Non-pigmented ciliary epithelial cell (primary cell): ENCODE measurements at places on chromosomes 7 and 10.

DNA sequence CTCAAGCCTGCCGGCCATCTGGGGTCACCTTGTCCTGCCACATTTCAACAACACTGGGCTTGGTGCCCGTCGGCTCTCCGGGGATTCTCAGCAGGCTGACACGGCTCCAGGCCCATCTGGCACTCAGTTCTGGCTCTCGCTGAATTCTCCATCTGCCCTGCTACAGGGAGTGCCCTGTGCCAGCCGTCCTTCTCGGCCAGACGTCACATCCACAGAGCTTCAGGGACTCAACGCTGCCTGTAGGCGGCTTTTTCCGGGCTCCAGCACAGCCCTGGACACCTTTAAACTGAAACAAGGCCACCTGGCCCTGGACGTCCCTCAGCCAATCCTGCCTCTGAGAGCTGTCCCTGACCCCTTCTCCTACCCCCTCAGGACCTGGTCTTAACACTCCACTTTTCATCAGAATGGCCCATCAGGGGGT is 43.0 kb downstream of the TMEM130 start:
- no peak for DNase-seq

- no peak for DNase-seq
These were observed 31.7 kb downstream of the POLR1F start for GRCh38 chr7:19677180-19677579.

DNA sequence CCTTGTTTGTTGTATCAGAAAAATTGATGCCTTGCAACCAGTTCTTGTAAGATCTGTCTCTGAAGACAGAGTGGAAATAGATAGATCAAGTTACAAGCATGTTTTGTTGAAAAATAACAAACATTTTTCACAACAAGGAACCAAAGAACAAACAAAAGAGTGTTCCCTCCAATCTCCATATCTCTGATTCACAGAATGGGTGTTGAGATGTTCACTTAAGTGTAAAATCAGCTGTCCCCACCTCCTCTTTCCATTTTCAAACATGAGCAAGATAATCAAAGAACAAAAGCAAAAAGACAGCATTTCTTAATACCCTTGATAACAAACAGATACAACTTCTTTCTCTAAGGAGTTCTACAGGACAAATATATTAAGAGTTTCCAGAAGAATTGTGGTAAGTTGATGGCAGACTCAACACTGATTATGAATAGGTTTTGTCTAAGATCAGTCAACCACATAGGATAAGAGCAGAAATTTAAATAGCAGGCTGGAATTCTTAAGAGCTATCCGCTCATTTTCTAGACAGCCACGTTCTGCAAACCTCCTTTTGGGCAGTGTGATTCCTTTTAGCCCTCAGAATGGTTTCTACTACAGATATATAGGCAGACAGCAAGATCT is 970.9 kb upstream of the AUTS2 start:
- no peak for DNase-seq

- no peak for DNase-seq
These were observed 850.6 kb downstream of the TYW1 start for GRCh38 chr7:67847092-67847787.

DNA sequence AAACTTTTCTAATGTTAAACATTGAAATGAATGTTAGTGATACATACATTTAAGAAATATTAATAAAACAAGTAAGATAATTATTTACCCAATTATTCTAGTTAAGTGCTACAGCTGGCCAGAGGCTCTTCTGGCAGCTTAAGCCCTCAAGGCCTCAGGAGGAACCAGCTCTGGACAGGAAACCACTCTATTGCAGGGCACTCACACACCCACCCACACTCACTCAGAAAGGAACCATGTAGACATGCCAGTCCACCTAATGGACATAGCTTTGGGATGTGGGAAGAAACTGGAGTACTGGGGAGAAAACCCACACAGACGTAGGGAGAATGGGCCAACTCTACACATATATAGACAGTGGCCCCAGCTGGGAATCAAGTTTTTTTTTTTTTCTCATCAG is 28.2 kb downstream of the UMAD1 start:
- no peak for DNase-seq

DNA sequence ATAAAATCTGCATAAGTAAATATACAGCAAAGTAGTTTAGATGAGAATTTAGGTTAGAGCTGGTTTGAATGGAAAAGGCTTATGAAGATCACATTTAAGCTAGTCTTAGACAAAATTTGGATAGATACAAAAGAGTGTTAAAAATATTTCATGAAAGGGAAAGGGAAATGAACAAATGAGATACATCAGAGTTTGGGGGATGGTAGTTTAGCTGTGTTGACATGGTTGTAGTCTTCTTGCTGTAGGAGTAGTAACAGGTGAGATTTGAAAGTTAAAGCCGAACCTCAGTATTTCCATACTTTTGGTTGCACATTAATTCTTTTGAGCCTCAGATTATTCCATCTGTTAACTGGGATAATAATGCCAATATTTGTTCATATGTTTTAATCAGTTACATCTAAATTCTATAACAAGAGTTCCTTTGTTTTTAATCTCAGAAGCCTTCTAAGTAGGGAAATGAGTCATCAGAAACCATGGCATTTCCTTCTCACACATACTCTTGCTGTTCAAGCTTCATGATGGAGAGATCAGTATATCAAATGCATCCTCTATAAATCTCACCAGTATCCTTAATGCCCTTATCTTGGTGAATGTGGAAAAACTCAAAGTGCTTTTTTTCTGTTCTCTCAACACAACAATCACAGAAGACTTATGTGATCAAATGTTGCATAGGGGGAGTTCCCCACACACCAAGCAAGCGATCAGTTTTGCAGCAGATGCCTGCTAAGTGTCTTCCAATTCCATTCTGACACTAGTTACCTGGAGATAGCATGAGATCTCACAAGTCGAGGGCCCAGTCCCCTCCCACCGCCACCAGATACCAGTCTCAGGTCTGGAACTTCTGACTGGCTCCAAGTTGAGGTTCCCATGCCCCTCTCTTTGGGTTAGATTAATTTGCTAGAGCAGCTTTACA is 84.7 kb downstream of the MAPK8 start:
- no peak for DNase-seq

DNA sequence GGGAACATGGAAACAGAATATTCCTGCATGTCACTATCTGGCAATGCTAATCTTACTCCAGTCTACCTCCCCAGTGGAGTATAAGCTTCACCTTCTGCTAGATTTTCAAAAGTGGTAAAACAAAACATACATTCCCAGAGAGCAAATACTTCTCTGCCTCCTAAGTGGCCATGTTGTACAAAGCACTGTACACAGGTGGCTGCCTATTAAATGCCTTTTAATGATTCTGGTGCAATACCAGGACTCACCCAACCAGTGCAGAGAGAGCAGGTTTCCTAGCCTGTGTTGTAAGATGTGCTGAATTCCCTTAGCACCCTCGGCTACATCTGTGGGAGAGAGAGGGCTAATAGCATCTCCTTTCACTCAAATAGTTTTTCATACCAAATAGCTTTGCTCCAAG is 684.3 kb upstream of the NRP1 start:
- DNase-seq = no peak

DNA sequence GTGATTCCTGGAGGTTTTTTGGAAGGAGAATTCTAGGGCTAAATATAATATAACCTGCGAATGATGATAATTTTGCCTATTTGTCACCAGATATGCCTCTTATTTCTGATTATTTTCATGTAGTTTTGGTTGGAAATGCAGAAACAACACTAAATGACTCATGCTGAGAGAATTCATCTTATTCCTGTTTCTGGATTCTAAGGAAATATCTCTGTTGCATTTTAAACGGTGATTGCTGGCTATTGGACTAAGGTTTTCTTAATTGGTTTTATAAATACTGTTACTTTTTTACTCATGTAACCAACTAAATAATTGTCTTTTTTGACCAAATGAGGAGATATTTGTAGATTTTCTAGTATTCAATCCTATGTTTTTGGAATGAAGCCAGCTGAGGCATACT is 204.9 kb upstream of the NPSR1 start:
- DNase-seq = no peak

GRCh38 chr7:36690514-36691187 is 33.6 kb downstream of the AOAH start:
- no peak for DNase-seq

GRCh38 chr10:84654671-84655070 is 326.3 kb downstream of the CCSER2 start:
- no peak for DNase-seq

GRCh38 chr7:70778585-70778984 is 353.4 kb upstream of the GALNT17 start:
- no peak for DNase-seq

DNA sequence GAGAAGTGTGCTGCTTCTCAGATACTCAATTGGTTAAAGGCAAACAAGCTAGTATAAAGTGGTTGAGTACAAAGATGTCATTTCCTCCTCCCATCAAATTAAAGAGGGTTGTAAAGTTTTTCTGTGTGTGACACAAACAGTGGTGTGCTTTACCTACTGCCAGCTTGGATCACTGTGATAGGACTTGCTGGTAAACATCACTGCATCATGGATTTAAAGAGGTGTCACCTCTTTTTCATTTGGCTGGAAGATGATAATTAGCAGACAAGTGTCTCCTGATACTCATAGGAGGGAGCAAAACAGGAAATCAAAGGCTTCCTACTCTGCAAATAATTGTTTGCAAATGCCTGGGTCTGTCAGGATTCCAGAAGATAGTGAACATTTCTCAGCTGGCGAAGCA is 200.5 kb downstream of the MDFIC start:
- DNase-seq = no peak

- DNase-seq = no peak
These were observed 243.6 kb upstream of the RHOBTB1 start for GRCh38 chr10:61187601-61188000.
